ENCODE measurements at places on chromosomes 12 and 14.

- no peak for DNase-seq
Measured at GRCh38 chr14:53346988-53347387, 193.9 kb upstream of the DDHD1 start.

DNA sequence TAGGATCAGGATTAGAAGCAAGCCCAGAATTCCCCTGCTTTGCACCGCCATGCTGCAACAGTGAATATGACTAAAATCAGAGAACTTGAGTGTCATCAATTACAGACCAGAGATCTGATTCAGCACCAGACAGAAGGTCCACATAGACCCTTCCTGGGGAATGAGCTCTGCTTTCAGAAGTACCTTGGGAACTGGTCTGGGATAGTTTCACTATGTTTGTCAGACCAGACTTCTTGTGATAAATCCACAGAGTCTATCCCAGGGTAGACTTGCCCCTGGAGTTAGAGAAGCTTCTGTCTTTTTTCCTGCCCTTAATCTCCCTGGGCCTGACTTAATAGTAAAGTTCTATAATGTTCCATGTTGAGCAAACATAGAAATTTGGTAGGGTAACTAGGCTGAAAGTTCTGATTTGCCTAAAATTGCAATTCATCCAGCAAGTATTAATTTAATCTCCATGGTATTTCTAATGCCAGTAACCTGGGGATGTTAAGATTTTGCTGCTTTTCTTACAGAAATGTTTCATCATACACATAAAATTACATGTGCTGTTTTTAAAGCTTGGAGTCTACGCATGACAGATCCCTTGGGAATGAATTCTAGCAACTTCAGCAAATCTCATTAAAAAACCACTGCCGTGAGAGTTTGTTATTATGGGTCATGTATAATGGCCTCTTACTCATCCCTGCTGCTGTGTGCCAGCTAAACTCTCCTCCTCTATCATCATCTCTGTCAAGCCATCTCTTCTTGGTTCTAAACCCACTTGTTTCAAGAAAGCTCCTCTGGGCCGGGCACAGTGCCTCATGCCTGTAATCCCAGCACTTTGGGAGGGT lies 61.3 kb upstream of the METAP2 start:
- peak; percentile 99 for DNase-seq

GRCh38 chr12:119804011-119804641 lies 73.0 kb downstream of the CIT start:
- DNase-seq: peak; percentile 57

- no peak for DNase-seq
Measured at GRCh38 chr14:91253795-91254323, 9.4 kb upstream of the GPR68 start.

DNA sequence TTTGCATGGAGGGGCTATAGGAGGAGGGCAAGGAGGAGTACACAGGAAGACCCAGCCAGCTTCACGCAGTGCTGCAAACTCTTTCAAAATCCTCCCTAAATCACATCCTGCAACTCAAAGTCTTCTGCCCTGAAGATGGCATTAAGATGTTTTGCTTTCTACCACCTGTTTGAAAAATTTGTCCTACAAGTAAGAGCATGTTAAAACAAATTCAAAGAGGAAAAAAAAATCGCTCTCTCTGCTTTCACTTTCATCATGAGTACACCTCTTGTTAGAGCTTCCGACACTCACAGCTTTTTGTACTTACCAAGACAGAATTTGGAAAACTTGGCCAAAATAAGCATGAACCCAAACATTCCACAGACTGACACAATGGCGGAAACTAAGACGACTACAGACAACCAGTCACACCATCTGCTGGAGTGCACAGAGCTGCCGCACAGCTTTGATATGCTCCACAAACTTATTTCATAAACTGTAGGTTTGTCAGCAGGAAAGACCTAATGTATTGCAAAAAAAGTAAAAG lies 21.3 kb downstream of the GCH1 start:
- peak; percentile 66 for DNase-seq

GRCh38 chr14:51846631-51847488 lies 13.6 kb upstream of the GNG2 start:
- DNase-seq: peak; percentile 60

DNA sequence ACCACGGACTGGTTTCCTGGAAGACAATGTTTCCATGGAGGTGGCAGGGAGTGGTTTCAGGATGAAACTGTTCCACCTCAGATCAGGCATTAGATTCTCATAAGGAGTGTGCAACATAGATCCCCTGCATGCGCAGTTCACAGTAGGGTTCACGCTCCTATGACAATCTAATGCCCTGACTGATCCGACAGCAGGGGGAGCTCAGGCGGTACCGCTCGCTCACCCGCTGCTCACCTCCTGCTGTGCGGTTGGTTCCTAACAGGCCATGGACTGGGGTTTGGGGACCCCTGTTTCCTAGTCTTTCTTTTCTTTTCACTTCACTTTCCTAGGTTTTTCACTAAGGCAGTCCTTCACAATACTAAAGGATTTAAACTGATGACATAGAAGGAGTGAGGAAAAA lies 39.6 kb downstream of the GUCY2C start:
- DNase-seq: no peak

- peak; percentile 79 for DNase-seq
Measured at GRCh38 chr12:40054555-40055227, 51.2 kb downstream of the SLC2A13 start.

DNA sequence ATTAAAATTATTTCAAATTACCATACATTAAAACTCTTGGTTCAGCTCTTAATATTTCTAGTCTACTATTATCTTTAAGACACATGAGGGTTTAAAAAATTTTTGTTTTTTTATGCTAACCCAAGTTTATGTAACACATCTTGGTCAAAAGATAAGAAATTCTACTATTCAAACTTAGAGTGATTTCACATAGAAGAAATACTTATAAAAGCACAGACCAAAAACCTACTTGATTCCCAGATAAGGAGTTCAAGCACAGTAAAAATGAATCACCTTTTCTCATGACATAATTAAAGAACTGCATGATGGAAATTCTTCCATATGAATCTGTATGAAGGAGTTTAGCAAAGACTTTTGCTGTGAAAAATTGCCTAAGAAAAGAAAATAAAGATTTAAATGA lies 13.9 kb downstream of the PPP2R3C start:
- peak; percentile 36 for DNase-seq

- peak; percentile 23 for DNase-seq
Measured at GRCh38 chr12:51970904-51971646, 19.6 kb downstream of the ACVR1B start.

DNA sequence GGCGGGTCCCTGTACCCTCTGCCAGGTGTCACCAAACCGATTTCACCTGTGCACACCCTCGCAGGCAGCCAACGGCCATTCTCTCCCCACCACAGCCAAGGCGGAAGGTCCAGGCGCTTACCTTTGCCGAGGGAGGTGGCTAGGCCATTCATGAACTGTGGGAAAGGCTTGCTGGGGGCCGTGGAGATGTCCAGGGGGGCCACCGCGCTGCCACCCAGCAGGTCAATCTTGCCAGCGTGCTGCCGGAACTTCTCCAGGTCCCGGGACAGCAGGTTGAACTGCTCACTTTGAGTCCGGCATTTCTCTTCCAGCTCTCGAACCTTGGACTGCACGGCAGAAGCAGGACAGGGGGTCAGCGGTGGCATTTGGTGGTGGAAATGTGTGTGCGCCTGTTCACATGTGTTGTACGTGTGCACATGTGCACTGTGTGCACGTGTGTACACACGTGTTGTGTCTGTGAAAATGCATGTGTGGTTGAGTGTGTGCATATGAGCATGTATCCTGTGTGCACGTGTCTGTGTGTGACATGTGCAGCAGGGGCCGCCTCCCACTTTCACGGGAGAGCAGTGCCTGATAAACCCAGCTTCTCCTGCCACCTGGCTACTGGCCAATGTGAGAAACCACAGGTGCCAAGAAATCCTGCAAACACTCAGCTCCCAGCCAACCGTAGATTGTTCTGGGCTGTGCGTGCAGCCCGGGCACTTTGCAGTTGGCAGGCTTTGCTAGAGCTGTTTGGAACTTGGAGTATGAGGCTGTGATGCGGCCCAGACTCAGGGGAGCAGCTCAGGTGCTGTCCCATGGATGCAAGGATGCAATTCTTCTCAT lies 118.9 kb downstream of the PIWIL1 start:
- no peak for DNase-seq

- DNase-seq: no peak
Measured at GRCh38 chr12:56392331-56392730, 29.7 kb upstream of the APOF start.

DNA sequence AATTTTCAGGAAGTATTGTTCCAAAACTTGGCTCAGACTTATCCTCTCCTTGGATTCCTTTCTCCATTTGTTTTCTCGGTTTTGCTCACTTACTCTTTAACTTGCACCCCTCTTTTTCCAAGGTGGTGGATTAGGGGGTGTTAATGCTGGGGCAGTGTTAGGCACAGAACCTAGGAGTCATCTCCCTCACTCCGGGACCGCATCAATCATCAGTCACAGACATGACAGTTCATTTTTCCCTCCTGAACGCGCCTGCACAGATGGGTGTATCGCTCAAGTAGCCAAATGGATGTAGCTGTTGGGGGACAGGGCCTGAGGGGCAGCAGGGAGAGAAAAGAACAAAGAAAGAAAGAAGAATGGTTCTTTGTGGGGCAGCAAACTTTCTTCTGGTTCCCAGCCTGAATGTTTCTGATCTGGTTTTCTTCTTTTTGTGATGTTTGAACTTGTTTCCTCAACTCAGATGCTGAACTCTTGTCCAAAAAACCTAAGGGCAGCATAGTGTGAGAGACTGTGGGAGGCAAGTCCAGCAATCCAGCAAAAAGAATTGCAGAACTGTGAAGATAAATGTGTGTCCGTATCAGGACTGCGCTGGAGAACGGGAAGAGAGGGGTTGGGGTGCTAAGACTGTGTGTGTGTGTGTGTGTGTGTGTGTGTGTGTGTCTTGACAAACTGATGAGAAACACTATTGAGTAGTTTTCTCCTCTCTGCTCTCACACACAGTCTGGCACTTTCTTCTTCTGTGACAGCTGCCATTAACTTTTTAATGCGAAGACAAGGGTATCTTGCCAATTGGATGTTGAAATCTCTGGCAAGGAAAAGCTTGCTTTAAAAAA lies 131.1 kb downstream of the FBXL14 start:
- no peak for DNase-seq

DNA sequence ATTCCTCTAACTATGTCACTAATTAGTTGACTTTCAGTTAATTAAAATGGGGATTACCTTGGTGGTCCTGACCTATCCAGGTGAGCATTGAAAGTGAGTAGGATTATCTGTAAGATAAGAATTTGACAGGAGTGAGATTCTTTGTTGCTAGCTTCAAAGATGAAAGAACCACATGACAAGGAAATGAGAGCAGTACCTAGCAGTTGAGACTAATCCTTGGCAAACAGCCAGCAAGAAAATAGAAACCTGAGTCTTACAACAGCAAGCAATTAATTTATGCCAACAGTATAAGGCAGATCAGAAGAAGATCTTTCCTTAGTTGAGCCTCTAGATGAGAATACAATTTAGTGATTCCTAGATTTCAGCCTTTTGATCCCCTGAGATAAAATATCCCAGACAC lies 1058.4 kb downstream of the LRFN5 start:
- DNase-seq: no peak

DNA sequence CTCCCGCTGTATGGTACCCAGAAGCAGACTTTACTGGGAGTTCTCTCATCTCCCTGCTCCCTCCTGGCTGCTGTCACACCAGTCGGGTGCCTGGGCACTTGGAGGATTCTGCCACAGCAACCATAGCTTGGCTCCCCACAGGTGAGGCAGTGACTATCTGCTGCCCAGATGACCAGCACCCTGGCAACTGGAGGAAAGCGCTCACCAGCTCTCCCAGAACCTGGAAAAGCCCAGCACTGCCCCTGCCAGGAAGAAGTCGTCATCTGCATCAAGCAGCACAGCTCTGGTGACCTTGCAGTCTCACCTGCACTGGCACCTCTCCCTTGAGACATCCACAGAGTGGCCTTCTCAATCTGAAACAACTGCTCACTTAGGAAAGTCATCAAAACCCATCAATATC lies 31.9 kb upstream of the TC2N start:
- no peak for DNase-seq

DNA sequence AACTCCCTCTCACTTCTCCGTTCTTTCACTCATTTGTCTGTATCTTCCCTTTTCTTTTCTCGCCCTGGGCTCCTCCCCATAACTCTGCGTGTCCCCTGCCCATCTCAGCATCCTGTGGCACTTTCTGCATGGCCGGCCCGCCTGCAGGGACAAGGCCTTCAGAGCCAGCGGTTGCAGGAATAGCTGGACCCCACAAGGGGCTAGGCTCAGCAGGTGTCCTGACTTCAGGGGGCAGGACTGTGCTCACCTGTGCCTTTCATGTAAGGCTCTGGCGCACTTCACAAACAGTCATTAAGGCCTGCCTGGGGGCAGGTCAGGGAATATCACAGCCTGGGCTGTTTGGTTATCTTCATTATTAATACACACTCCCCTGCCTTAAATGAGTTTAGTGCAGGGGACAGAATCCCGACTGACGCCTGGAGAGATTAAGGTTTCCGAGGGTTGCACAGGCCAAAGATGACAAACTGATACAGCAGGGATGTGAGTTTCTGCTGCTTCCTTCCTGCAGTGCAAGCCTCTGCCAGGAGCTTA lies 768.8 kb upstream of the TBX3 start:
- DNase-seq: no peak

DNA sequence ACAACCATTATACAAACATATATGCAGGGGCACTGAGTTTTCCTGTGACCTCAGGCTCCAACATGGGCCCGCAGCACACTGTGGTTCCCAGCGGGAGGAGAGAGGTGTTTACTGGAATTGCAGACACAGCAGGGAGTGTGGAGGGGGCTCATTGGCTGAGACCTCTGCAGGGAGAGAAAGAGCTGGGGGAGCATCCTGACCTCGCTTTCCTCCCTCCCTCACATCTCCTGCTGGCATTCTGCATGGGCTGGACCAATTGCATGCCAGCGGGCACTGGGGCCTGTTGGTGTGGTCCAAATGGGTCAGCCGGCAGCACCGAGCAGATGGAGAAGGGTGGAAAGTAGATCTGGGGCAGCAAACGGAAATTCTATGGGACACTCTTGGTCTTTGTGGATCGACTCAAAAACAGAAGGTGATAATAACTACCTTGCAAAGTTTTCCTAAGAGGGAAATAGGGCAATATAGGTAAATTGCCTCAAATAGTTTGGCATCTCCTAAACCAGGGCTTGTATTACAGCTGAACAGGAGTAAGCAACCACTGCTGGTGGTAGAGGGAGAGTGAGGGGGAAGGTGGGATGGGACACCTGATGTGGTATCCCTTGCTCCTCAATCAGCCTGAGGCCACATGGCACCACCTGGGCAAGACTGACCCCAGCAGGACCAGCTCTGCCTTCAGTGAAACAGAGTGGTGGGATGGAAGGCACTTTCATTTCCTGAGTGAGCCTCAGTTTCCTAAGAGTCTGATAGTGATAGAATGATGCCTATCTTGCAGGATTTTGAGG lies 86.9 kb downstream of the NTF3 start:
- no peak for DNase-seq

GRCh38 chr14:72741826-72742117 lies 152.1 kb downstream of the DPF3 start:
- no peak for DNase-seq

- no peak for DNase-seq
Measured at GRCh38 chr12:92223481-92223880, 77.8 kb upstream of the BTG1 start.

- no peak for DNase-seq
Measured at GRCh38 chr14:93683226-93683625, 105.1 kb downstream of the PRIMA1 start.

Data from fibroblast of lung (primary cell).